Osteocyte (in vitro differentiated cells): ENCODE measurements at places on chromosomes 11 and 22. TPM values are rescaled to one million over a fixed set of nuclear protein-coding genes. Genes with fewer than 3 reads are reported as not detected.

- H3K36me3 ChIP-seq: peaks cover 6% of the 10 kb centered on the region
- no peak for DNase-seq
These were observed 25.8 kb downstream of the TNRC6B start for GRCh38 chr22:40203572-40203971.

DNA sequence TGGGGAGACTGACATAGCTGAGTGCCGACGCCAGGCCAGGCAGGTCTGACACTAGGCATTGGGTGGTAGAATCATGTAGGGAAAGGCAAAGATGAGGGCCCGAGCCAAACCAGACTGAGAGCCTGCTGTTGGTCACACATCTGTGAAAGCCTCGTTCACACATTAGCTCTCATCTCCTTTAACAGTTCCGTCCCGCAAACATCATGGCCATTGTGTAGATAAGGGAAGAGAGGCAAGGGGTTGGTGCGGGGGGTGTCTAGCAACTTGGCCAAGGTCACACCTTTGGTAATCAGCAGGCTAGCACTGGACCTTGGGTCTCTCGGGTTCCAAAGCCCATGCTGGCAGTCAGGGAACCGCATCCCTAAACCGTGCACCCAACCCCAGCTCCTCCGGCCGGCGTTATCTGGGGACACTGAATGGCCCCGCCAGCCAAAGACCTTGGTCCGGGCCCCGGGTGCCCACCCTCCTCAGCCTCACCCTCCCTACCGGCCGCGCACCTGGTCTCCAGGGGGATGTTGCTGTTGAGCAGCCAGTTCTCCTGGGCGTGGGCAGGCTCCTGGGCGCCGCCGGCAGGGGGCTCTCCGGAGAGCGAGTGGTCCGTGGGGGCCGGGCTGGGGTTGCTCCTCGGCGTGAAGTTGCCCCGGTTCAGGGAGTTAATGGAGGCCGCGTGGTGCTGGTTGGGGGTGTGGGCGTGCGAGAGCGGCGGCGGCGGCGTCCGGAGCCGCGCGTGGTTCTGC is 328.3 kb upstream of the NARS2 start:
- H3K4me3 ChIP-seq: no peak overlapping the region
- H3K36me3 ChIP-seq: peaks cover 6% of the 10 kb centered on the region
- DNase-seq: no peak
- H3K27me3 ChIP-seq: no peaks in the 10 kb centered on the region
- H3K27ac ChIP-seq: no peak overlapping the region

DNA sequence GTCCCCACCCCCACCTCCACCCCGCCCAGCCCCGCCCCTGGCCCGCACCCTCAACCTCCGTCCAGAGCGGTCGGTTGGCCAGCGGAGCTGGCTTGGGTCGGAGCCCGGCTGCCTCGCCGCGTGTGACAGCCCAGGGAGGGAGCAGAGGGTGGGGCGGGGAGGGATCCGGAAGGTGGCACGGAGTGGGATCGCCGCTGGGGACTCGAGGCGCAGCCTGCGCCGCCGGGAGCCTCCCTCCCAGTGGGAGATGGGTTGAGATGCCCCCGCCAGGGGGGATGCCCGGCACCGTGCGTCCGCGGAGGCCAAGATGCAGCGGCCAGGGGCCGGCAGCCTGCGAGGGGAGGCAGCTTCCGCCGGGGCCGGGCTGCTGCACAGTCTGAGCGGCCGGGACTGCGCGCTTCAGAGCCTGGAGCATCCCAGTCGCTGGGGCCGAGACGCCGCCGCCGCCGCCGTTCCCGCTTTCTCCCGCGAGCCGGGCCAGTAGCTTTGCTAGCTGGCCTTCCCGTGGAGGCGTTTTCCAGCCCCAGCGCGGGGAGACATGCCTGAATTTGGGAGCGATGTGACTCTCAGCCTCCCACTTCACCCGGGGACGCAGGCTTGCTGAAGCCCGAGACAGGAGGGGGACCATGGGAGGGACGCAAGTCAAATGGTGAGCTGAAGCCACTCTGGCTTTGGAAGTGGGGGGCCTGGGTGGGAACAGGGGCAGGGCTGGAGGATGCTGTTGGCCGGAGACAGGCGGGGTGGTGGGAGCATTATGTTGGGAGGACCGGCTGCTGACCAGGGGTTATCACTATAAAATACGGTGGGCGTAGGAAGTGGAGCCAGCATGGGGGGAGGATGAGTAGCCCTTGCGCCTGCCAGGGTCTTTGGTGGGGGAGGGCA is 40.2 kb downstream of the DIXDC1 start:
- peak; percentile 87 for DNase-seq
- H3K4me3 ChIP-seq: peak overlapping the region; percentile 87
- peak overlapping the region; percentile 93 for H3K27ac ChIP-seq
- no peaks in the 10 kb centered on the region for H3K27me3 ChIP-seq

Gene C11orf21
- 0.16 TPM in 1 of 2 replicates, not detected in the other for total RNA-seq

Gene BATF2
- not detected in 2 replicates for total RNA-seq

Gene GRAP2
- total RNA-seq: not detected in 2 replicates

Gene LINC01488
- not detected in 2 replicates for total RNA-seq
